ENCODE measurements at places on chromosomes 1 and 21.

DNA sequence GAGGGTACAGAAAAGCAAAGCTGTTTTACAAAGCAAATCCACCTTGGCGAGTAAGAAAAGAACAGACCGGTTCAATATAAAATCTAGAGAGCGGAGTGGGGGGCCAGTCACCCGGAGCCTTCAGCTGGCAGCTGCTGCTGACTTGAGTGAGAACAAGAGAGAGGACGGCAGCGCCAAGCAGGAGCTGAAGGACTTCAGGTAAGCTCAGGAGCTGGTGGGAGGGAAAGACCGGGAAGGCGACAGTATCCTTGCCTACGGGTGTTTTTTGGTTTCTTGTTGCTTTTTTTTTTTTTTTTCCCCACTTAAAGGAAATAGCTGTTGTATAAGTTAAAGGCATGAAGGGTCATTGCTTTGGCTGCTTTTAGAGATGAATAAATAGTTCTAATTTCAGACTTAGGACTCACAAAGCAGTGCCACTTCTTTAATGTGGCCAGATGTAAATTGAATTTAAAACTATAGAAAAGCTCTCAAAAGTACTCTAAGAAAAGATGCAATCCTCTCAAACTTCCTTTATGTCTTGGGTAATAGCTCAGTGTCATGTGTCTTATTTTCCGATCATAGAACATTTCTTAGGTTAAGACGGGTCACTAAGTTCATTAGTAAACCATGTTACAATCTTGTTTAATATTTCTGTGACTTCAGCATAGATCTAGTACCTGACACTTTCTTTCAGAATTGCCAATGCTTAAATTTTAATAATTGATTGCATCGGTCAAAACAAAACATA is 82.8 kb downstream of the PRDM2 start:
- DNase-seq: no peak
- H3K4me3 ChIP-seq: no peak overlapping the region
- no peaks in the 10 kb centered on the region for H3K36me3 ChIP-seq
- H3K4me1 ChIP-seq: peaks cover 9% of the 10 kb centered on the region

DNA sequence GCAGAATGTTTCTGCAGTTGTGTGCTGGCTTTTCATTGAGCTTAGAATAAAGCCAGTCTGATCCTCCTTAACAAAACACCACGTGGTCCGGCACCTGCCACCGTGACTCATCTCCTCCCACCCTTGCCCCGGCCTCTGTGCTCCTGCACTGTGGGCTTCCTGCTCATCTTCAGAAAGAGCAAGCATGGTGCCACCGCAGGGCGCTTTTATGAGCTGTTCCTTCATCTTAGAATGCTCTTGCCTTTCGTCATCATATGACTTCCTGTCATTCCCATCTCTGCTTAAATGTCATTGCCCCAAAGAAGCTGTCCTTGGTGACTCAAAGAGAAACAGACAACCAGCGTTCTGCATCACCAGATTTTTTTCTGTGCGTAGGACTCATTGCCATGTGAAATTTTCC is 117.8 kb downstream of the HHAT start:
- DNase-seq: no peak
- H3K36me3 ChIP-seq: no peaks in the 10 kb centered on the region
- H3K27ac ChIP-seq: no peak overlapping the region
- H3K4me3 ChIP-seq: no peak overlapping the region
- H3K4me1 ChIP-seq: no peaks in the 10 kb centered on the region

DNA sequence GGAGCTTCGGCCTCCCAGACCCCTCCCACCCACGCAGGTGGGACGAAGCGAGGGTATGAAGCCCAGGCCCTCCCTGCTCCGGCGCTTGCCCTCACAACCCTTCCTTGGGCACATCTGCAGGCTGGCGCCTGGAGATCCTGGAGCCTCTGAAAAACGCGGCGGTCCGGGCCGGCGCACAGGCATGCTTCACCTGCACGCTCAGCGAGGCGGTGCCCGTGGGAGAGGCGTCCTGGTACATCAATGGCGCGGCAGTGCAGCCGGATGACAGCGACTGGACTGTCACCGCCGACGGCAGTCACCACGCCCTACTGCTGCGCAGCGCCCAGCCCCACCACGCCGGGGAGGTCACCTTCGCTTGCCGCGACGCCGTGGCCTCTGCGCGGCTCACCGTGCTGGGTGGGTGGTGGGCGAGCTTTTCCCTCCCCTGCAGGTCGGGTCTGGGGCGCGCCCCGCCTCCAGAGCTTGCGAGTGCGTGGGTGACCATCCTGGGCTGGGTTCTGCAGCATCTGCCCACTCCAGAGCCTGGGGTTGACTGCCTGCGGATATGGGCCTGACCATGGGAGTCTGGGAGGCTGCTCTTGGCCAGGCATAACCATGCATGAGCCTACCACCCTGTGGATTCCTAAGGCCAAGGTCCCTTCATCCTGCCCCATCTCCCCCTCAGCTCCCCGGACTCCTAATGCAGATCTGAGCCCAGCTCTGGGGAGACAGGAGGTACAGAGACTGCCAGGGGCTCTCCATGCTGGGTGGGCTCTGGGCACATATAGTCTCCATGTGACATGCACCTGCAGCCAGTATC is 89.8 kb downstream of the TRIM11 start:
- H3K36me3 ChIP-seq: no peaks in the 10 kb centered on the region
- DNase-seq: no peak
- H3K27me3 ChIP-seq: no peaks in the 10 kb centered on the region
- no peaks in the 10 kb centered on the region for H3K4me1 ChIP-seq
- no peak overlapping the region for H3K4me3 ChIP-seq

- H3K27me3 ChIP-seq: no peaks in the 10 kb centered on the region
- H3K27ac ChIP-seq: no peak overlapping the region
- no peak for DNase-seq
- H3K36me3 ChIP-seq: no peaks in the 10 kb centered on the region
Measured at GRCh38 chr1:243397613-243398321, 141.9 kb downstream of the SDCCAG8 start.

DNA sequence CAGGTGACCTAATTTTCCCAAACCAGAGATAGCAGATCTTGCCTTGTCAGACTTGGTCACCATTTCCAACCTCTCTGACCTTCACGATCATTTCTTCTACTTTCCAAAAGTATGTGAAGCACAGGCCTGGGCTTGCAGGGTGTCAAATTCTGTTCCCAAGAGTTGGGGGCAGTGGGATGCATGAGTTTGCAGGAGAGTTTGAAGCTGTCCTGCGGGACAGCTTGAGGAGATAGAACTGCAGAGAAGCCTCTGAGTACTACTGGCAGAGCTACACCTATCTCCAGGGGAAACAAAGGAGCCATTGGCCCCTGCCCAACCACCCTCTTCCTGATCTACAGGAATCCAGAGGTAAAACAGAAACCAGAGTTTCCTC is 11.3 kb downstream of the TXNIP start:
- peak overlapping the region; percentile 98 for H3K27ac ChIP-seq
- no peaks in the 10 kb centered on the region for H3K36me3 ChIP-seq
- no peaks in the 10 kb centered on the region for H3K27me3 ChIP-seq
- no peak for DNase-seq
- H3K4me3 ChIP-seq: no peak overlapping the region

DNA sequence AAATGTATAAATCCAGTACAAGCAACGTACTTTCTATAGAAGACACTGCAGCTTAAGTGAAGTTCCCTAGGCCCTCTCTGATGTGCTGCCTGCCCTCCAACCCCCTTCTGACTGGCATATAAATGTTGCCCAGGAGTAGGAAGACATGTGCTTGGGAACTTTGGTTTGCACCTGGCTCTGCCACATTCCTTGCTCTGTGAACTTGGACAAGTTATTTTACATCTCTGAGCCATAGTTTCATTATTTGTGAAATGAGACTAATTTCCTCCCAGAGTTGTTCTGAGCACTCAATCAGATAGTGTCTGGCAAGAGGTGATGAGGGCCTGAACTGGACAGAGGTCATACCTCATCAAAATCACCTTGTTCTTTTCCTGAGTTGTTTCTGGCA is 3.5 kb upstream of the PHC2 start:
- H3K27me3 ChIP-seq: peaks cover 11% of the 10 kb centered on the region
- H3K4me3 ChIP-seq: no peak overlapping the region
- no peak for DNase-seq
- peak overlapping the region; percentile 59 for H3K27ac ChIP-seq
- no peaks in the 10 kb centered on the region for H3K36me3 ChIP-seq
- H3K4me1 ChIP-seq: peaks cover 19% of the 10 kb centered on the region

DNA sequence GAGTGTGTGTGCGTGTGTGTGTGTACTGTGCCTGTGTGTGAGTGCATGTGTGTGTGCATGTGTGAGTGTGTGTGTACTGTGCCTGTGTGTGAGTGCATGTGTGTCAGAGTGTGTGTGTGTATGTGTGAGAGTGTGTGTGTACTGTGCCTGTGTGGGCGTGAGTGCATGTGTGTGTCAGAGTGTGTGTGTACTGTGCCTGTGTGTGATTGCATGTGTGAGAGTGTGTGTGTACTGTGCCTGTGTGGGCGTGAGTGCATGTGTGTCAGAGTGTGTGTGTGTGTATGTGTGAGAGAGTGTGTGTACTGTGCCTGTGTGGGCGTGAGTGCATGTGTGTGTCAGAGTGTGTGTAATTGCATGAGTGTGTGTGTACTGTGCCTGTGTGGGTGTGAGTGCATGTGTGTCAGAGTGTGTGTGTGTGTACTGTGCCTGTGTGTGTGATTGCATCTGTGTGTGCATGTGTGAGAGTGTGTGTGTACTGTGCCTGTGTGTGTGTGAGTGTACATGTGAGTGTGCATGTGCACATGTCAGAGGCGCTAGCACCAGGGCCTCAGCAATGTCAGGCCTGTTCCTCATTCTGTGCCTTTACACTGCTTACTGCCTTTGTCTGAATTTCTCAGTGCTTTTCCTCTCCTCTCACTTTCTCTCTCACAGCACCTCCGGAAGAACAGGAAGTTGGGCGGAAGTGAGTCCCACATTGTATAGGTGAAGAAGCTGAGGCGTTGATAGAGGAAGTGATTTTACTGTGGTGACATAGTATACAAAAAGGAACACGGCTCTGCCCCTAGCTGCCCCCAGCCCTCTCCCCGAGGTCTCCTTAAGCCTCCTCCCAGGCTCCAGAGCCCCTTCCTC is 4.9 kb downstream of the SLC5A9 start:
- no peak overlapping the region for H3K27ac ChIP-seq
- H3K4me3 ChIP-seq: no peak overlapping the region
- H3K36me3 ChIP-seq: no peaks in the 10 kb centered on the region
- H3K4me1 ChIP-seq: peaks cover 4% of the 10 kb centered on the region
- DNase-seq: no peak

Data from transverse colon (tissue), 4 donors.